ENCODE measurements at places on chromosomes 11 and 22. TPM values are rescaled to one million over a fixed set of nuclear protein-coding genes. Genes with fewer than 3 reads are reported as not detected.

- peak; percentile 47 for DNase-seq
Measured at GRCh38 chr22:28442711-28443525, 236.7 kb downstream of the TTC28 start.

- DNase-seq, result no peak
Measured at GRCh38 chr11:108713076-108713790, 48.4 kb downstream of the DDX10 start.

GRCh38 chr11:108895579-108896480, 231.0 kb downstream of the DDX10 start:
- DNase-seq, result no peak

DNA sequence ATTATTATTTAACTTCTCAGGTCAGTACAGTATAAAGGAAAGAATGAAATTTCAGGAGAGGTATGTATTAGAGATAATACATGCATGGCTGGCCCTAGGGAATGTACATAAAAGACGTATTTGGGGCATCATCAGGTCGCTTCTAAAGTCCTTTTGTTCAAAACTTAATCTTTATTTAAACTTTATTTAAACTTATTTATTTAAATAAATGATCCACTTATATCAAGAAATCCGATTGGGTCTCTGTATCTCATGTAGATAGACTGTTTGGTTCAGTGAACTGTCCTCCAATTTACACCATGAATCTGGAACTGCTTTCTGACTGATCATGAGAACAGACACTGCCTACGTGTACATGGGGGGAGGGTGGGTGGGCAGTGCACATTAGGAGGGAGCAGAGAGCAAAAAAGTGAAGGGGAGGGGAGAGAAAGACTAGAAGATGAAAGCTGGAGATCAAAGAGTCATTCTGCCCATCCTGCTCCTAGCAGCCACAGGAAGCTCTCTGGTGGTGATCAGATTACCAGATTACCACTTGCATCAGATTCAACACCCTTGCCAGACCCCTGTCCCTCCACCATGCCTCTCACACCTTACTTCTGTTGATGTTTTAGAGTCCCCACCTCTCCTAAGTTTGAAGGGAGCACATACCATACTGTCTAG, 92.1 kb upstream of the MTMR2 start:
- no peak for DNase-seq

- peak; percentile 77 for DNase-seq
Measured at GRCh38 chr11:44621140-44621681, 55.7 kb downstream of the CD82 start.

DNA sequence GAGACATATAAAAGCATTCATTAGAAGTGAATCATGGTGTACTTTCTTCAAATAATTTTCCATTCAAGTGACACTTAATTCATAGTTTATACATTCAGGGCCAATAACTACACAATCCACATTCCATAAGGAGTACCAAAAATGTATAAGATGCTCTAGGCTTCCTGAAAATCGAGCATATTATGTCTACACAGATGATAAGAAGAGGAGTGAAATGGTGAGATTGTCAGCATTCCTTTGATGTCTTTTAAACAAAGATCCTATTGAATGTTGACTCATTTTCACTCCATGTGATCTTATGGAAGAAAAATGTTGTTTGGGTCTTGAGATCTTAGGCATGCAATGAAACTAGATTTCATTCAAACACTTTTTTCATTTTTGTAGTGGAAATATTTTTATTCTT, 843.2 kb downstream of the KCNA4 start:
- DNase-seq, result no peak

DNA sequence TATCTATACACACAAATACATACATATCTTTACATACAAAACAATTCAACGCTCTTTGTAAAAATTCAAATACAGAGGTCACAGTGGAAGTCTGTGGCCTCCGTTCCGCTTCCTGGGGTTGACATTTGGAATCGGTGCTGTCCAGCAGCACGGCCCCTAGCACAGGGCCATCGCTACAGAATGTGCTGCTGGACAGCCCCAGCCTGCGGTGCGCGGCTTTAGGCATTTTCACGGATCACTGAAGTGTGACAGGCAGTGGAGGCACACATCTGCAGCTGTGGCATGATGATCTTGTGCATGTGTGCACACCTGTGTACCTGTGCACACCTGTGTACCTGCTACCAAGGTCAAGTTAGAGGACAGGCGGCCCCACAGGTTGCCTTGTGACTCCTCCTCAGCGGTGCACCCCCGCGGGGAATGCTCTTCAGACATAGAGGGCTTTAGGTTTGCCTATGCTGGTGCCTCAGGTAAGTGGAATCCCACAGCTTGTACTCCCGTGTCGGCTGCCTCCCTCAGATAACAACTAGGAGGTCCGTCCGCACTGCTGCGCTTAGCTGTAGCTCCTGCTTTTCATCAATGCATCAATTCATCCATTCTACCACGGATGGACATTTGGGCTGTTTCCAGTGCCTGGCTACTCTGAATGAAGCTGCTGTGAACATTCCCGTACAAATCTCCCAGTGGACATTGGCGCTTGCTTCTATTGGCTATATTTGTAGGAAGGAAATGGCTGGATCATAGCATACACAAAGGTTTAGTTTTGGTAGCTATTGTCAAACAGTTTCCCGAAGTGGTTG, 29.9 kb downstream of the GAL start:
- no peak for DNase-seq

DNA sequence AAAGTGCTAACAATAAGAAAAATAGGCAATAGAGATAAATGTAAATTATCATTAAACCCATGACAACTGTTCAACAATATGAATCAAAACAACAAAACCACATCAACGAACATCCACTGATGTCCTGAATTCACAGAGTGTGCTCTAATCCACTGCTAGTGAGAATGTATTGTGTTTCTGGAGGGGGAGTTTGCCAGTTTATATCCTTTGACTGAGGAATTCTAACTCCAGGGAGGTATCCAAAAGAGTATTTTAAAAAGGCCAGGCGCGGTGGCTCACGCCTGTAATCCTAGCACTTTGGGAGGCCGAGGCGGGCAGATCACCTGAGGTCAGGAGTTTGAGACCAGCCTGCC, 1.7 kb upstream of the WEE1 start:
- no peak for DNase-seq

DNA sequence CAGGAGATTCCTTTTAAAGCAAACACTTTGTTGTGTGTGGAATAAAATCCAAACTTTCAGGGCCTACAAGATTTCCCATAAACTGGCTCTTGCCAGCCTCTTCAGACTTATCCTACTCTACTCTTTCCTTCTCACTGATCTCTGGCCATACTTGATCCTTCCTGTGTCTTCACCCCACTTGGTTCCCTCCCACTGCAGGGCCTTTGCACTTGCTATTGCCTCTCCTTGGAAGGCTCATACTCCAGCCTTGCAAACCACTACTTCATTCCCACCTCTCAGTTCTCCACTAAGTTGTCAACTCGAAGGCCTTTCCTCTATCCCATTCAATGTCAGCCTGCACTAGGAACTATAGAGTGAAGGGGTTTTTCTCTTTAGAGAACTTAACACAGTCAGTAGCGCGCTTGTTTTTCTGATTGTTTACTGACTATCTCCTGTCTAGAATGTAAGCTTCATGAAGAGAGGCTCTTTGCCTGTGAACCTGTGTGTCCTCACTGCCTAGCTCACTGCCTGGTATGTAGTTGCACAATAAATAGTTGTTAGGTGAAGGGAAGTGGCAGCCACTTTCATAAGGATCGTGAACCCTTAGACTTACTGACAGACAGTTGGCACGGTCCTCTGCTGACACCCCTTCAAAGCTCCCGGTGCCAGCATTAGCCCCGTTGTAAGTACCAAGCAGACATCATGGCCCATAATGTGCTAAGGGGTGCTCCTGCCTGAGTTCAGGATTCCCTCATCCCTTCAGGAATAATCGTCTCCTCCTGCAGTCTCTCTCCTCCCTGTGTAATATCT, 833 bp upstream of the ME3 start:
- no peak for DNase-seq

DNA sequence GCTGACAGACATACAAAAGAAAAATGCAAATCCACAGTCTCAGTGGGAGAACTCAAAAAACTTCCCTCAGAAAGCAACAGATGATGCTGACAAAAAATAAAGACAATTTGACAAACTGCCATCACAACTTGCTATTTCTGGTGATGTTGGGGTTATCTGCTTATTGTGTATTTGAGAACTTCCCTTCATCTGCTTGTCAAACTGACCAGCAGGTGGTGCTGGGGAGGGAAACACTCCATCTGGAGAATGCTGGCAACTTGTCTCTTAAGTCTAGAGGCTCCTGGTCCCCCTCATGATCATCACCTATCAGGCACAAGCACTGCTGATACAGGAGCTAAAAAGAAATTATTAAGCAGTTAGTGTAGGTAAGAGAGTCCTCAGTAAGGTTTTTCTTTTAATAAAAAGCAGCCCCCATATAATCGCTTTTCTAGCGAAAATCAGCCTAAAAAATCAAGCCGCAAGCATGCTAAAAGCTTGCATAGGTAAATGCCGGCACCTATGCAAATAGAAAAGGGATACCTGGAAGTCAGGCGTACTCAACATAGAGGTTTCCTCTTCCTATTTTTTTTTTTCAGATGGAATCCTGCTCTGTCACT, 9.8 kb upstream of the FAM111B start:
- DNase-seq, result peak; percentile 75

GRCh38 chr11:26953770-26954392, 40.0 kb upstream of the FIBIN start:
- DNase-seq, result no peak

DNA sequence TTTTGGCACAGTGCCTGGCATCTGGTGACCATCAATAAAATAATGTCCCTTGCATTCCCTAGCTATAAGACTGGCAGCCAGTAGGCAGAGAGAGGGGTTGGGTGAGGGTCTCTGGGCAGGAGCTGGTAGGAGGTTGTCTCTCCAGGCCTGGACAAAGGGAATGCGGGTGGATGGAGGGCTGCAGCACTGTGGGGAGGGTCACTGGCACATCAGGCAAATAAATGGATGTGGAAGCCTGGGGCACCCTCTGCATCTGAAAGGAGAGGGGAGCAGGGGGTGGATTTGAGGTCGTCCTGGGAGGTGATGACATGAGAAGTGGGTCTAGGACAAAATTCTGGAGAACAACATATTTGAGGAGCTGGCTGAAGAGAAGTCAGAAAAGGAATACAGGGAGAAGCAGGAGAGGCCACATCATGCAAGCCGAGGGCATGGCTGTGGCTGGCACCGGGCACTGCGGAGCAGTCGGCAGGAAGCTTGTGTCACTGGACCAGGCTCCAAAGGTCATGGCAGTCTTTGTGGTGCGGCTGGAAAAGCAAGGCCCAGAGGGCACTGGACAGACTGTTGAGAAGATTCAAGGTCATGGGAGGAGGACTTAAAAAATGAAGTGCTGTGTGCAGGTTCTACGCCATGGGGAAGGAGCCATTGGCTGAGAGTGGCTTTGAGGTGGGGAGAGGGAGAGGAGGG, 36.5 kb upstream of the THY1 start:
- no peak for DNase-seq

GRCh38 chr22:47354668-47355387, 592.4 kb downstream of the TBC1D22A start:
- DNase-seq, result no peak

DNA sequence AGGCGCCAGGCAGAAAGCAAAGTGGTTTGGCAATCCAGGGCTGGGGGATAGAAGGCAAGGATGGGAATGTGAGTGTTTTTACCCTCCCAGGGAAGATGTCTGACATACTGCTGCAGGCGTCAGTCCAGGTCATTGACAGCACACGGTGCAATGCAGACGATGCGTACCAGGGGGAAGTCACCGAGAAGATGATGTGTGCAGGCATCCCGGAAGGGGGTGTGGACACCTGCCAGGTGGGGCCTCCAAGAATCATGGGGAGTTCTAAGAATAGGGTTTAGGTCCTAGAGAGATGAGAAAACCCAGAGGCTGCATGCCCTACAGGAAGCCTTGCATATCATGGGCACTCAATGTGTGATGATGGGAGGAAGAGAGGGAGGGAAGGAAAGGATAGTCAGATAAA, 28.3 kb upstream of the SMIM35 start:
- DNase-seq, result no peak

- no peak for DNase-seq
Measured at GRCh38 chr22:30910358-30910757, 58.2 kb downstream of the MORC2 start.

GRCh38 chr11:45568049-45568448, 97.4 kb downstream of the CHST1 start:
- no peak for DNase-seq

DNA sequence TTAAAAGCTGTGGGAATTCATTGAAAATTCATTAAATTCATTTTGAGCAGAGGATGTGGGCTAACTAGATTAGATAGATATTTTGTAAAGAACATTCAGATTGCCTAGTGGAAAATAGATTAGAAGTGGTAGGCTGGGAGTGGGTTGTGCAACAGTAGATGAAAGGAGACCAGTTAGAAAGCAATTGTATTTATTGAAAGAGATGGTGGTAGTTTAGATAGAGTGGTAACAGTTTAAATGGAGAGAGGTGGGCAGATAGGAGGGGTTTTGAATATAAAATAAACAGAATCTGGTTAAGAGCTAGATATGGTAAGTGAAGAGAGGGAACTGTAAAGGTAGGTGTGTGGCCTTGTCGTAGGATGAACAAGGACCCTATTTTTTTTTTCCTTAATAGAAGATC, 34.5 kb downstream of the METTL15 start:
- DNase-seq, result no peak

- DNase-seq, result no peak
Measured at GRCh38 chr11:65968600-65969482, 7.3 kb downstream of the SART1 start.

DNA sequence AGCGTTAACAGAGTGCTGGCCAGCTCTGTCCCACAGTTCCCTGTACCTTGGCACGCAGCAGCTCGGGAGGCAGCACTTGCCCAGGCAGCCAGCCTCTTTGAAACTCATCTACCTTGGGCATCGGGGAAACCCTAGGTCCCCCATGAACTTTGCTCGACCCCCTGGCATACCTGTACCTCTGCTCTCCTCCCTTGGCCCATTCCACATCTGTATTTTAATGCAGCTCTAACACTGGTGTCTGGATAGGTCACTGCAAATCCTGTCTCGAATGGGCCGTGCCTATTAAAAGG, 304.1 kb downstream of the TBC1D22A start:
- peak; percentile 1 for DNase-seq

- no peak for DNase-seq
Measured at GRCh38 chr11:46363455-46364005, 16.3 kb downstream of the DGKZ start.

- no peak for DNase-seq
Measured at GRCh38 chr11:82906236-82906635, 4.7 kb downstream of the DDIAS start.

- DNase-seq, result no peak
Measured at GRCh38 chr11:32722255-32722654, 72.2 kb downstream of the CCDC73 start.

- DNase-seq, result no peak
Measured at GRCh38 chr22:20205464-20205963, 54.7 kb upstream of the CCDC188 start.

Gene CRY2
- 53.5 TPM for total RNA-seq

Gene EFEMP2
- total RNA-seq, result 18.2 TPM

Gene ZFP91
- 59.2 TPM for total RNA-seq

Gene OR5M10
- total RNA-seq, result not detected

Gene CDPF1
- not detected for total RNA-seq

Gene C11orf24
- 73.6 TPM for total RNA-seq

Gene C11orf91
- total RNA-seq, result not detected

Gene SMIM35
- total RNA-seq, result not detected

Gene DGAT2
- not detected for total RNA-seq

Gene UPK2
- total RNA-seq, result not detected

Gene TSGA10IP
- not detected for total RNA-seq

Gene SLC5A4
- total RNA-seq, result not detected

Gene PDGFD
- total RNA-seq, result 2.3 TPM

Gene PTGDR2
- total RNA-seq, result 4.5 TPM

Gene SUSD2
- total RNA-seq, result 3.2 TPM

Gene APOL4
- total RNA-seq, result 0.16 TPM
